ENCODE measurements at places on chromosomes 12 and 14.

DNA sequence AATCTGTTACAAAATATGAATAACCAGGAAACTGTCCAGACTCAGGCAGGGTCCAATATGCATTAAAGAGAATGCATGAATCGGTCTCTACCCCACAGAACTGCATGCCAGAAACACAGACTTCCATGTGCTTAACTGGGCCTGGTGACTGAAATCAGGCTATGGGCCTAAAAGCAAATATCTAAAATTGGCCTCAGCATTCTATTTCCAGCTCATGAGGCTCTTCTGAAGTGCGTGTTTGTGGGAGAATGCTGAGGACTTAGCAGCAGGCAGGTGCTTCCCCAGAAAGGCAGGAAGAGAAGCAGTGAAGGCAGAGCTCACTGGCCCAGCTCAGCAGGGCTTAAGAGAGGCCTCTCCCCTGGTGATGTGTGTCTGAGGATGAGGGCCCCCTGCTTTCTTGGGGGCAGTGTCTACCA, 48.5 kb downstream of the ADGRD1 start:
- DNase-seq, result no peak

DNA sequence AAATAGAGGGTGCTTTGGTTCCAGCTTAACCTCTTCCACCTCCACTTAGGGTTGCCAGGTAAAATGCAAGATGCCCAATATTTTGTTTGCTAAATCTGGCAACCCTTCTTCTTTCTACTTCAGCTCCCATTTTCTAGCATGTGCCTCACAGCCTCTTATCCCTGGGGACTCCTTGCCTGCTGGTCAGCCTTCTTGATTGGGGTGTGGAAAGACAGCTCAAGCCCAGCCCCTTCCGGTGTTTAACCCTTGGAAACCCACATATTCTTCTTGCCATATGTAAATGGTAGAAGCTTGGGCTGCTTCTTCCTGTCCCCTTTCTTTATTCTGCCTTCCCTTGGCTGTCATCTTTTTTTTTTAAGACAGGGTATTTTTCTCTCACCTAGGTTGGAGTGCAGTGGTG, 5.7 kb downstream of the SPIC start:
- no peak for DNase-seq

GRCh38 chr14:42277840-42278239, 671.2 kb downstream of the LRFN5 start:
- no peak for DNase-seq

DNA sequence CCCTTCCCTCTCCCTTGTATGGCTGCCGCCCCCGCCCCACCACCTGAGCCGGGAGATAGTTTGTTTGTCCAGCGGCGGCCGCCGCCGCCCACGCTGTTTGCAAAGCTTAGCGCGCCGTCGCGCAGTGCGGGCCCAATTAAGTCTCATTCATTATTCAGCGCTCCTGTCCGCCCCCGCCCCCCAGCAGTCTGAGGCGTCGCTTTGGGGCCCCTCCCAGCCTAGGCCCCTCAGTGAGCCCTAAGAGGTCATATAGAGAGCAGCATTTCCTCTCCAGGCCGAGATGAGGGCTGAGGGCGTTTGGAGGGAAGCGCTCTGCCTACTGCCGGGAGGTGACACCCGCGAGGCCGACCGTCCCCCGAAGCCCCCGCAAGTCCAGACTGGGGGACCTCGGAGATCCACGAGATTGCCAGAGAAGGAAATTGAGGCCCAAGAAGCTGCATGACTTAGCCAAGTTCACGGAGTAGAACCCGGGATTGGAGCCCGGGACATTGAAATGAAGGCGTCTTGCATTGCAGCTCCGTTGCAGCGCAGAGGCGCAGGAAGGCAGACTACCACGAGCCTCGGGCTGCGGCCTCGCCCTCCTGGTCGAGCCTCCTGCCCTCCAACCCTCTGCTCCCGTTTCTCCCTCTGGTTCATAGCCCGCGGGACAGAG, at the start of gene DNAJC22:
Gene DNAJC22 (plus strand): TSS at position 230 of the 652 bp plus-strand sequence. CDS start 1,985 bp downstream, outside the sequence.
- no peak for DNase-seq

- no peak for DNase-seq
These were observed 30.9 kb upstream of the STRN3 start for GRCh38 chr14:31057035-31057434.

GRCh38 chr12:131092901-131093603, 139.3 kb downstream of the ADGRD1 start:
- no peak for DNase-seq

- no peak for DNase-seq
These were observed 298.5 kb downstream of the ERC1 start for GRCh38 chr12:1289371-1290155.

DNA sequence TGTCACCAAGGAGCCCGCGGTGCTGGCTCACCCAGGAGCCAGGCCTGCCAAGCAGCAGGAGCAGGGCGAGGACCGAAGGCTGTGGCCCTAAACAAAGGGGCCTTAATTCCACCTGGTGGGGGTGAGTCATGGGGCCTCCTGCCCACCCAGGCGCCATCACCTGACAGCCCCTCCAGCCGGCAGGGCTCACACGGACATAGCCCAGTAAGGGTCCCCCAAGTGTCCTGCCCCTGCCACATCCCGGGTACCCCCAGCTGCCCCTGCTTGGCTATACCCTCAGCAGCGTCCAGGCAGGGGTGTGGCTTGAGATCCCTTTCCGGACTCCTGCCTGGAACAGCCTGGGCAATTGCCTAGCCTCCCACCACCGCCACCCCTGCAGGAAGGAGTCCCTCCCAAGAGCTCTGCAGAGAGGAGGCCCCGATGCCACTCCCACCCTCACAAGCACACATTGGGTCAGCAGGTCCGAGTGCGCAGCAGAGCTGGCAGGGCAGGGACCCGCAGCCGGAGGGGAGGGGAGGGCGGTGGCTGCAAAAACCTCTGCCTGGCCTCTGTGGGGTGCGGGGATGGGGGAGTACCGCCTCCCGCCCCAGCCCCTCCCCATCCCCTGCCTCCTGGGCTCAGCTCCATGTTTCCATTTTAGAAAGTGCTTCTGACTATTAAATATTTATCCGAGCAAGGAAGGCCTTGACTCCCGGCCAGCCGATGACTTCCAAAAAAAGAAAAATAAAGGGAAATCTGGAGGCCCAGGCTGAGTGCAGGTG, 4.6 kb downstream of the AHNAK2 start:
- DNase-seq, result no peak

DNA sequence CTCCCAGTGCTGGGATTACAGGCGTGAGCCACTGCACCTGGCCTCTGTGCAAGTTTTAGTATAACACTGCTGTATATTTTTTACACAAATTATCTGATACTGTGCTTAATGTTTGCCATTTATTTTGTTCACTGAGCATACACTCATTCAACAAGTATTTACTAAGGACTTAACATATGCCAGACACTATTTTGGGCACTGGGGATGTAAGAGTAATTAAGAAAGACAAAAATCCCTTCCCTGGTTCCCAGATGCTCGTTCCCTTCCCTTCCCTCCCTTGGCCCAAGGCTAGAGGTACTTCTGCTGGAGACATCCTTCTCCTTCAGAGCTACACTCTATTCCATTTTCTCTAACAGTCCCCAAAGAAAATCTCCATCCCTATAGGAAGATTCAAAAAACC, 12.5 kb downstream of the CIT start:
- no peak for DNase-seq

GRCh38 chr12:51846911-51847642, 1.4 kb downstream of the FIGNL2 start:
- no peak for DNase-seq

- DNase-seq, result no peak
These were observed 26.6 kb downstream of the PRKCH start for GRCh38 chr14:61347826-61348443.

GRCh38 chr12:49580572-49581535, 12.9 kb upstream of the MCRS1 start:
- DNase-seq, result peak; percentile 86

GRCh38 chr14:98370352-98370751, 901.6 kb downstream of the BCL11B start:
- no peak for DNase-seq

DNA sequence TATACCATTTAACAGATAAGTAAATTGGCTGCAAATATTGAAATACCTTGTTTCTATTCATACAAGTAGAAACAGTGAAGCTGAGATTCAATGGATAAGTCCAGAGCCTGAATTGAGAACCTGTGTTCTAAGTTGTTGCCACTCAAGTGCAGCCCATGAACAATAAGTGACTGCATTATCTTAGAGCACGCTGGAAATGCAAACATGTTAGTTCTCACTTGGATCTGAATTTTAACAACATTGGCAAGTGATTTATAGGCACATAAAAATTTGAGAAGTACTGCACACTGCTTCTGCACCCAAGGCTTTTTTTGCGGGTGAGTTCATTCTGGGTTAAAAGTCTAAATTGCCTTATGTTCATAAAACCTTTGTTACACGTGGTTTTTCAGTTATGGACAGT, 484.3 kb downstream of the NAV3 start:
- no peak for DNase-seq

DNA sequence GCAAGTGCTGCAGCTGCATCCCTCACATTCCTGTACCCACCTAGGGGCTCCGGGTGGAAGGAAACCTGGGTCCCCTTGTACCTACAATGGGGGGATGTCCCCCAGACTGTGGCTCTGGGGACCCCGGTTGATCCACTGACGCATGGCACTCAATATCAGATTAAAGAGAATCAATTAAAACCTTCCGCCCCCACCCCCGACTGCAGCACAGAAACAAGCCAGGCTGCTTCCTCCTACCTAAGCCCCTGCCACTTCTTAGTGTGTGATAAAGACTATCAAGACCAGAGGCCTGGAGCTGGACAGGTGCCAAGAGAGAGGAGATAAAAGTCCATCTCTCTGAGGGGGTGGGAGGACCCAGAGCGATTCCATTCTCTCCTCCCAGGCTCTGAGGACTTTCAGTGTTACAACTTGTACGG, 28.2 kb upstream of the RPLP0 start:
- DNase-seq, result no peak

DNA sequence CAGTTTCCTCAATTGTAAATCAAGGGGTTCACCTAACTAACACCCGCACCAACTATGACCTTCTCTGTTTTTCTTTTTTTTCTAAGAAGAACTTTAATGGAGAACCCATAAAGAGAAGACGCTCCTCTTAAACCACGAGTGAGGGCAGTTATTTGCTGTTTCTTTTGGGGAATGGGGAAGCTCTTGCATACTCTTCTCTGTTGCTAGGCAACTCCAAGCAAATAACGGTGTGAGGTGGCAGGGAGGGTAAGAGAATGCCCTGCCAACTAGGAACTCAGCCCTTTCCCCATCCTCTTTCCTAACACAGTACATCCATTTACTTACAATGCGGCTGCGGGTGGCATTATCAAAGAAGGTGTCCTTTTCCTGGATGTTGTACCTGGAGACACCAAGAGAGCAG, 114.9 kb downstream of the ANO2 start:
- DNase-seq, result no peak

DNA sequence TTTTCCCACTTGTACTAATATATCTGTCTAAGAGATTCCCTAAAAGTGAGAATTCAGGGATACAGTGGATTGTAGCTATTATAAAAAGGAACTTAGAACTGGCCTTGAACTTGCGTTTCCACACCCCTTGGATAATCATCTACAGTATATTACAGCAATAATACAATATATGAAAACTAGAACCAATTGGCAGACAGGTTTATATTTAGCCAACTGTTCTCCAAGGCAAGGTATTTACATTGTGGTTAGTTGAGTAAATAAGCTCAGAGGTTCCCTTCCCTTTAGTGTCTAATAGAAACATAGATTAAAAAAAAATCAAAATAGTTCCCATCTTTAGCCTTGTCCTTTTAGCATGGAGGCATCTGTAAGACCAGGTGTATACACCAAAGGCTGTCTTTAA, 42.1 kb downstream of the LIMA1 start:
- no peak for DNase-seq

GRCh38 chr14:91418387-91419043, 895 bp upstream of the CCDC88C start:
- DNase-seq, result no peak

- DNase-seq, result no peak
These were observed 2.4 kb upstream of the MLH3 start for GRCh38 chr14:75053396-75054291.

DNA sequence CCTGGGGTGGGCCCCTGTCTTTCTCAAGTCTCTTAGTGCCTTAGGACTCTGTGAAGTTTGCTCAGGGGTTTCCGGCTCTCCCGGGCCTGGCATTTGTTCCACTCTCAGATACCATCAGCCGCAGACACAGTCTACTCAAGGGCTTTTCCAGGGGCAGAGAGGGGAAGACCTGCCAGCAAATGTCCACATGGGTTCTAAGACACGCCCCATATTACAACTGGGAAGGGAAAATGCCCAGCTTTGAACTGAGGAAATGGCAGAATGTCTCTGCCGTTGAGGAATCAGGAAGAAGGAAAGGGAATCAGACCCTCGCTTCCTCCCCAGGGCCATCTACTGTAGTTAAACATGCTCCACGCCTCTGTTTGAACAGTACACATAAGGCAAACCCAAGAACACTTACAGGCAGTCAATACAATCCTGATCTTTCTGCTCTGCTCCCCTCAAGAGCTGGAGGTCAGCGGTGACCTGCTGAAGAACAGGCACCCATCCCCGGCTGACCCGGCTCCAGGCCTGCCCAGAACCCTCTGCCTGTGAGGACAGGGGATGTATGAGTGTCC, 7.9 kb downstream of the CCDC85C start:
- DNase-seq, result no peak

GRCh38 chr14:103898711-103899110, 29.5 kb upstream of the TDRD9 start:
- DNase-seq, result no peak

DNA sequence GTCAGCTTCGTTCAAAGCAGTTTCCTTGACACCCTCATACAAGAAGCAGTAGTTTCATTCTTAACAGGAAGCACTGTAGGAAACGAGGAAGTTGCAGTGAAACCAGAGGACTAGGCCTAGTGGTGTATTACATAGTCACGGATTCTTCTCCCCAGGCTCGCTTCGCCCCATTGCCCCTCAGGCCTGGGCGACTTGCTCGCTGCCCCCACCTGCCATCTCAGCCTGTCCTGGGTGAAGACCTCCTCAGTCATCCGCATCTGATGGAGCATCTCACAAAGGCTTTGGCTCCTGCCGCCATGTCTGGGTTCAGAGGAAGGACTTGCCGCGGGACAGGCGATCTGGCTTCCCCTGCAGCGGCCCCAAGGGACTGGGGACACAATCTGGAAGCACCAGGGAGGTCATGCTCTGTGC, 93.5 kb downstream of the LMNTD1 start:
- DNase-seq, result no peak

DNA sequence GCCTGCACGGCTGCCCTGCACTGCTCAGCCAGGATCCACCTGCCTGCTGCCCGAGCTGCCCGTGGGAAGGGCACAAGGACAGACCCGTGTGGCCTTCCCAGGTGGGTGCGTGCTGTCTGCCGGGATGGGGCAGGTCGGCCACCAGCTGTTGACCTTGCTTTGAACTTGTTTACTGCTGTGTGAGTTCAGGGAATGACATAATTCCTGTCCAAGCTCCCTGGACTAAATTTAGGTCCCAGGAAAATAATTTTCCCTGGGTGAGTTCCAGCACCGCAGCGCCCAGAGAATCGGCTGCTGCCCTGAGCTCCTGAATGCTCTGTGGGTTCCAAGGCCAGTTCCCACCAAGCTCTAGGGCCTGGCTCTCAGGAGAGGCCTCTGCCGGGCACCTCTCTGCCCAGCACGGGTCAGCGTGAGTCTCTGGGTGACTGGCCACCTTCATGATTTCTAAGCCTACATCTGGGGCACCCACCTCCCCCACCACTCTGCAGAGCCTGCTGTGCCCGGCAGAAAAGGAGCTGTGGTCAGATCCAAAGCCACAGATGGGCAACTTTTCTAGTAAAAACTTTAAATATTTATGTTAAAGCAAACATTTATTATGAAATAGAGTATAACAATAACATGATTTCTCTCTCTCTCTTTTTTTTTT, 27.2 kb upstream of the MLXIP start:
- DNase-seq, result no peak

- no peak for DNase-seq
These were observed 194.9 kb downstream of the DUSP6 start for GRCh38 chr12:89157413-89157812.
